Activated CD4-positive, CD25-positive, alpha-beta regulatory T cell treated with anti-CD3 and anti-CD28 coated beads, Interleukin-2, amount 50 U/mL, for 72 hours (primary cell): ENCODE measurements at places on chromosomes 1 and 21.

DNA sequence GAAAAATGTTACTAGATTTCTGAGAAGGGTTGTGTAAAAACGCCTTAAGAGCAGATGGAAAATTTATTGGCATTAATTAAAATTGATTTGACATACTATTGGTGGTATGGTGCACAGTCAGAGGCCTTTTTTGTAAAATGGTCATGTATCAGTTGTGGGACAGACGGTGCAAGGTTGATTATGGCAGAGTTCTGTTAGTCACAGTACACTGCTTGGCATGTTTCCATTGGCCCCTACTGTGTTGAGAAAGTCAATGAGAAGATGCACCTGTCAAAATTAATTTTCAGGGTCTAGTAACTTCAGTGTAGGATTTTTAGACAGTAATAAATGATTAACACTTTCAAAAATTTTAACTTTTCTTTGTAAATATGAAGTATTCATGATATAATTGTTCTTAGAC lies 4.4 kb downstream of the B3GALT2 start:
- DNase-seq = no peak

DNA sequence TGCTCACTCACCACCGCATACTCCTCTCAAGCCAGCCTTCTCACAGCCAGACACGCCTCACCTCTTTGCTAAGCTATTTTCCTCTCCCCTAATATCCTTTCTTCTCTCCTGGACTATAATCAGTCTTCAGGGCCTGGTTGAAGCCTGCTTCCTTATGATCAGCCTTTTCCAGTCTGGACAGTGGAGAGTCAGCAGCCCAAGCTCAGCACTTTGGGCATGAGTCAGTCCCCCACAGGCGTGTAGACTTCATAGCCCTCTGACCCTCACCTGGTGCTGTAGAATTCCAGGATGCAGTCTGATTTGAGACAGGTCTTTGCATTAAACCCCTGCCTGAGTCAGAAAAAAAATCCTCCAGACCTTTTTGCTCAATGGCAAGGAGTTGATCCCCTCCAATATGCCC lies 2.5 kb downstream of the HPCAL4 start:
- DNase-seq = no peak

- DNase-seq = no peak
Measured at GRCh38 chr1:227298512-227299240, 19.6 kb downstream of the CDC42BPA start.

- DNase-seq = no peak
Measured at GRCh38 chr1:38297842-38298241, 251.2 kb upstream of the POU3F1 start.

GRCh38 chr21:45432575-45433255 lies 27.8 kb downstream of the COL18A1 start:
- no peak for DNase-seq

DNA sequence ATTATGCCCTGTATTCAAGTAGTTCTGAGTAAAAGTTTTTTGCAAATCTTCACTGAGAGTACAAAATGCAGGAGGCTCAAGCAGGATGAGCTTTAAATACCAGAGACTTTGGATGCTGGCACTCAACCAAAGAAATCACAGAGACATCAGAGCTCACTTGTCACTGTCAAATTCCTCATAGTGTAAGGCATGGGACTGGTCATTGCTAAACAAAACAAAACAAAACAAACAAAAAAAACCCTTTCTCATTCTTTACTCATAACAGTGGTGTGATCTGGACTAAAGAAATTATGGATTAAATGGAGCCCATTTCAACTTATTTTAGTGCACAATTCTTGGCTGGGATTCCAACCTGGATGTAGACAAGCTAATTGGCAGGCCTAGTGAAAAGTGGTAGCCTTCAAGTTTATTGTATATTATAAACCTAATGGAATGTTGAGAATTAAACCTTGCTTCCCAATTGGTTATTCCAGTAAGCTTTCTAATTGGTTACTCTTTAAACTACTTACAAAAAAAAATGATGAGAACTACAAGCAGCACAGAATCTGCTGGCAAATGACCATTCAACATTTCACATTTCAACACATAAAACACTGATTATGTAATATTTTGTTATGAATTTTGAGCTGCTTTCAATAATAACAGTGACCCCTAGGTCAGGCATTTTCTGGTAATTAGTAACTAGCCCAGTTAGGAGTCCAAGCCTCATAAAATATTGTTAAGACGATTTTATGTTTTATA lies 30.6 kb upstream of the NEK7 start:
- DNase-seq = no peak

DNA sequence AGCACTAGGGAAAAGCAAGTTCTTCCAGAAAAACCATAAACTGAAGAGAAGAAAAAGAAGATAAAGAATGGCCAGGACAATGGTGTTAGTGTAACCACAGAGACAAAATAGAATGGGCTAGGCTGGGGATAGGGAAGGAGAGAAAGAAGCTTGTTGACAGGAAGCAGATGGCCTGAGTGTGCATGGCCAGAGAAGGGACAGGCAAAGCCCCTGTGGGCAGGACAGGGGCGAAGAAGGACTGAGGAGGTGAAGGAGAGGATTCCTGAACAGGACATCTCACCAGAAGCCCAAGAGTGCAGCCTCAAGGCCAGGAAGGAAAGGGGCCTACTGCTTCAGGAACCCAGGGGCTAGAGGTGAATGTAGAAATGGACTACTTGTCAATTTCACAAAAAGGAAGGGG lies 29.3 kb downstream of the IQGAP3 start:
- no peak for DNase-seq

- DNase-seq = no peak
Measured at GRCh38 chr1:24918995-24919605, 11.0 kb downstream of the RUNX3 start.

DNA sequence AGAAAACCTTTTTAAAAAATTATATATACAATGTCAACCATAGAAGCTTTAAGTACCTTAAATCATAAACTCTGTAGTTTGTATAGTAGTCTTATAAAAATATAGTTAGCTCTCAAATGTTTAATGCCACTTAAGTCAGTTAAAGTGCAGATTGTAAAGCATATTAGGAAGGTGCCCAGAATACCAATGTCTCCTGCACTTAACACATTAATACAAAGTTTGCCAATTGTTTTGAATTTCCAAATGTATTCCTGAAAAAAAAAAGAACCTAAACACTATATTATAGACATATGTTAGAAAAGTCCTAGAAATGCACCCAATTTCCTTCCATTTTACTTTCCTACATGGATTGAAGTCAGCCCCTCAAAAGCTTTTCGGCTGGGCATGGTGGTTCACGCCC lies 12.1 kb downstream of the F3 start:
- no peak for DNase-seq

DNA sequence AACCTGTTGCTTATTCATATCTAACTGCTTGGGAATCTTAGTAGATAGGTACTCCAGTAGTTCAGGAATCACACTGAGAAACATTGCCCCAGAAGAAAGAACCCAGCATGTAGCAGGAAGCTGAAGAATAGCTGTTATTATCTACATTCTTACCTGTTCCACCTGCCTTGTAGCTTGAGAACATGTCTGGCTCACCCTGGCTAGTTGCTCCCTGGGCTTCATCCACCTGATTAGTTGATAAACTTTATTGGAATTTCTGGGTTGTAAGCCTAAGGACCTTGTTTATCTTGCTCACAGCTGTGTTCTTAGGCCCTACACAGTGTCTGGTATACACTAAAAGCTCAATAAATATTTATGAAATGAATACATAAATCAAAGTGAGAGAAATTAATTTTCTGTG lies 106.3 kb upstream of the DMRTA2 start:
- DNase-seq = no peak

GRCh38 chr21:38989379-38989744 lies 183.6 kb downstream of the ETS2 start:
- DNase-seq = no peak

DNA sequence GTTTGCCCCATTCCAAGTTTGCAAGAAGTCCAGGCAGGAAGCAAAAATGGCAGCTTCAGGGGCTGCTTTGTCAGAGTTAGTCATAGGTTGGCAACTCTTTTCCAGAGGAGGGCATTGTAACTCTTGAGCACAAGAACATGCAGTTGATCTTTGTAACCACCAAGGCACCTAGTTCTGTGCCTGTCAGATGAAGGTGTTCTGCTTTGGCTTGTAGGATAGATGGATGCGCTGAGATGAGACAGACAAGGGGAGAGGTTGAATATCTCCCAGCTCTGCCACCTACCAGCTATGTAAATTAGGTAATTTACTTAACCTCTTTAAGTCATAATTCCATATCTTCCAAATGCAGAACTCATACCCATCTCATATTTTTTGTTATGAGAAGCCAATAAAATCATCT lies 89.3 kb downstream of the ZNF648 start:
- no peak for DNase-seq

GRCh38 chr21:44934276-44934675 lies 5.6 kb upstream of the SLX9 start:
- DNase-seq = no peak

DNA sequence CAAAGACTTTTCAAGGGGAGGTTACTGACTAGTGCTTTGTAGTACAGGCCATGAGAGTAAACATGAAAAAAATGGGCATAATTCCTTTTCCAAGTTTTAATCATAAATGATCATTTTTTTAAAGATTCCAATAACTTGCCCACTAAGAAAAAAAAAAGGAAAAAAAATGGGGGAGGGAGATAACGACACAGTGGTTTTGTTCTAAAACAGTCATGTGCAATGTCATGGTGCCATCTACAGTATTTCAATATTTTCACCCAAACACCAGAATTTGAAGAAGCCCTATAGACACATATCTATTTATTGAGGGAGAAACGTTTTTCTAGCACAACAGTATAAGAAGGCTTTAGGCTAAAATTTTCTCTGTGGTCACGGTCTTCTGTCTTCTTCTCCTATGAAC lies 250.2 kb downstream of the LTN1 start:
- DNase-seq = no peak

DNA sequence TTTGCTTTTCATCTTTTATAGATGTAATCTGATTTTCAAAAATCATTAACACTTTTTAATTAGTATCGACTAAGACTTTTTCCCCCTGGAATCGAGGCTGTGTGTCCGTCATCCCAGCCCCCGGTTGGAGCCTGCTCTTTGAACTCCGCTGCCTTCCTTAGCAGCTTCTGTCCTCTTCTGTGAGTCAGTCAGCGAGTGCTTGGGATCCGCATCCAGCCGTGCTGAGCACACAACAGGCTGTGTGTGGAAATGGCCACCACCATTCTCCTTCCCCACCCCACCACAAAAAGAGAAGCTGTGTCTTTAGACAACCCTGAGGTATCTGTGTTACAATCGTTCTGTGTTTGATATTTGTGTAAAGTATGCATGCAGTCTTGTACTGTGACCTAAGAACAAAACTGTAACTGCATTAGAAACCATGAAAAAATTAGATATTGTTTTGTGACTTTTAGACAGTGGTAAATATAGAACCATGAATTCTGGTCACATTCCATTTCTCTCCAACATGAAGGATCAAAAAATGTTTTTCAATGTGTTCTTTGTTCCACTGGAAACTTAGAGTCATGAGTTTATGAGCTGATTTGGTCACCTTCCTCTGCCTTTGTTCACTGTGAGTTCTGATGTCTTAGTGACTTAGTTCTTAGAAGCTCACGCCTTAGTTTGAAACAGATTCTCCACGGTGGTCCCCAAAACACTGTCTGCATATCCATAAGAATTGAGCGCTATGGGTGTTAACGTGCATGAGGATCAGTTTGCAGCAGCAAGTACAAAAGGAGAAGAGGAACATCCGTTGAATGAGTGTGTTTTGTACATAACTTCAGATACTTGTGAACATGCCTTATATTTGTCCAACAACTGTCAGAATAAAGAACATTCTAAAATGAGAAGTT lies 64.7 kb downstream of the VPS26C start:
- DNase-seq = no peak

GRCh38 chr1:160251011-160251410 lies 11.3 kb downstream of the DCAF8 start:
- DNase-seq = no peak
